ENCODE measurements at places on chromosomes 16 and 17.

- no peak for DNase-seq
Observed at GRCh38 chr17:46782250-46782953, 36.1 kb downstream of the WNT3 start.

GRCh38 chr16:11372829-11373306 lies 27.6 kb downstream of the RMI2 start:
- DNase-seq = no peak

DNA sequence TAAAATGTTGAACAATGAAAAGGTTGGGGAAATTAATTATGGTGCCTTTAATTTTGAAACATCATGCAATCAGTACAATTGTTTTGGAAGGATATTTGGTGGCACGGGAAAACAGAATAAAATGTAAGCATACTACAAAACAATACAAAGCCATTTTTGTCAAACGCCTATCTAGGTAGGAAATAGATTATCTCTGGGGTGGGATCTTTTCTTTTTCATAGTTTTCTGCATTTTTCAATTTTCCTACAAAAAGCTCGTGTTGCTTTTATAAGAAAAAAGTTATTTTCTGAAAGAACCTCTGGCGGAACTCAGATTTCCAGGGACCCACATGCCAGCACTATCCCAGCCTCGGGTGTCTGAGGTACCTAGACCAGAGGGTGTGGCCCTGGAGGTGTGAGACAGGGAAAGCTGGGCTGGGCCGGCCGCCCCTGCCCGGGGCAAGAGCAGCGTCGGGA lies 961 bp upstream of the MAP3K3 start:
- no peak for DNase-seq

DNA sequence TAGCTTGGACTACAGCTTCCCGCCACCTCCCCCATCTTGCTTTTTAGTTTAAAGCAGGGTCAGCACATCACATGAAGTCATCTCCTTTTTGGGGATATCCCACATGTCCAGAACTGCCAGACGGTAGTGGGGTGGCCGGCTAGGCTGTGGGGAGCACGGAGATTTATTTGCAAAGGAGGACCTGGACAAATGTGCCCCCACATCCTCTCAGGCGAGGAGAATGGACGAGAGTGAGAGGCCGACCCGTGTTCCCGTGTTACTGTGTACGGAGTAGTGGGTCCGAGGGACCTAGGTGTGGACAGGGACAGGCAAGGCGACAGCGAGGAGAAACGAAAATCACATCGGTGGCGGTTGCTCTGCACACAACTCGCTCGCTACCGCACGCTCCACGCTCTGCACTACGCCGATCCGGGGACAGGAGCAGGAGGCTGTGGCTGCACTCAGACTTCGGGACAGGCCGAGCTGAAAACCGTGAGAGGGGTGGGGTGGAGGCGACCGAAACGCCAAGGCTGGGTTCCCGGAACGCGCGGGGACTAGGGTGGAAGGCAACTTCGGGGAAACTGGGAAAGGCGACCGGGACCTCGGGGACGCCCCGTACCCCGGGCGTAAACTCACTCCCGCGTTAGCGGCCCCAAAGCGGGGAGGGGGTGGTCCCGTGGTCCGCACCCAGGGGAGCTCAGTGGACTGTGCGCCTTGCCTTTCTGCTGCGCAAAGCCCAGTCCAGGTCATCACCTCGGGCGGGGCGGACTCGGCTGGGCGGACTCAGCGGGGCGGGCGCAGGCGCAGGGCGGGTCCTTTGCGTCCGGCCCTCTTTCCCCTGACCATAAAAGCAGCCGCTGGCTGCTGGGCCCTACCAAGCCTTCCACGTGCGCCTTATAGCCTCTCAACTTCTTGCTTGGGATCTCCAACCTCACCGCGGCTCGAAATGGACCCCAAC lies at the start of gene MT1A:
MT1A (plus strand) TSS at position 853 of the 937 bp plus-strand sequence; CDS start at position 926, 73 bp downstream.
- no peak for DNase-seq

GRCh38 chr17:78041386-78042179 lies 83.1 kb downstream of the TNRC6C start:
- DNase-seq = no peak

- no peak for DNase-seq
Observed at GRCh38 chr17:2191227-2191626, 112.4 kb downstream of the SMG6 start.

- DNase-seq = no peak
Observed at GRCh38 chr17:8015236-8015956, 13.0 kb downstream of the GUCY2D start.

DNA sequence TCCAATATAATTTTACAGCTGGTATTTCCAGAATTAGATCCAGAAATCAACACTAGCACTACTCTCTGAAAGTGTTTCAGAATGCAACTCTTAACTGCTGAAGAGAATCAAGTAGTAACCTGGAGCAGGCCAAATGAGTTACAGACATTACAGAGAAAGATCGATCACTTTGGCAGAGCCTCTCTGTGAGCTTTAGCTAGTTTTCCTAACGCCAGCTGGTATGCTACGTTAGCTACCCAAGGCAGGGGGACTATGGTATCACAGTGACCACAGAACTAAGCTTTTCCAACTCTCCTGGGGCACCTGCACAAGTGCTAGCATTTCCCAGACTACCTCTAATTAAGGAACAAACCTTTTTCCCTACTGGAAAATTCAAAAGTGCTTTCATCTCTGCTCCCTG lies 30.4 kb downstream of the TRAF4 start:
- DNase-seq = no peak

DNA sequence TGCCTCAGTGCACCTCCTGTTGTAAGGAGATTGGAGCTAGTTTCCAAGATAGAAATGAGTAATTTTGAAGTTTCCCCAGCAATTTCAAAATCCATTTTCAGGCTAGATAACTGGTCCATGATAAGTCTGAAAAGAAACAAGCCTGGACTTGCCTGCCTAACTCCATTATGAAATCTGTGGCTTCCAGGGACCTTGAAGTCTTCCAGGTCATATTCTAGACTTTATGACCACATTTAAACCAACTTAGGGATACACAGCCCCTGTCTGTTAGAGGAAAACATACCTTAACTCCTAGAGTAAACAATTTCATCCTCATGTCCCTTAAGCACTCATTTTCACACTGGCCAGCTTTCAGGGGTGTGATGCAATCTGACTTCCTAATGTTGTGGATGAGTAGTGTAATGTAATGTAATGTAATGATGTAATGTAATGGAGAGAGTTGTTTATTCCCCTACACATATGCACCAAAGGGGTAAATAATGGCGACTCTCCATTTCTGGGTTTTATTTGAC lies 96.7 kb upstream of the FAM20A start:
- no peak for DNase-seq

GRCh38 chr17:2844416-2844815 lies 48.2 kb downstream of the RAP1GAP2 start:
- DNase-seq = no peak

- no peak for DNase-seq
Observed at GRCh38 chr16:89322321-89323119, 105.0 kb downstream of the ZNF778 start.

DNA sequence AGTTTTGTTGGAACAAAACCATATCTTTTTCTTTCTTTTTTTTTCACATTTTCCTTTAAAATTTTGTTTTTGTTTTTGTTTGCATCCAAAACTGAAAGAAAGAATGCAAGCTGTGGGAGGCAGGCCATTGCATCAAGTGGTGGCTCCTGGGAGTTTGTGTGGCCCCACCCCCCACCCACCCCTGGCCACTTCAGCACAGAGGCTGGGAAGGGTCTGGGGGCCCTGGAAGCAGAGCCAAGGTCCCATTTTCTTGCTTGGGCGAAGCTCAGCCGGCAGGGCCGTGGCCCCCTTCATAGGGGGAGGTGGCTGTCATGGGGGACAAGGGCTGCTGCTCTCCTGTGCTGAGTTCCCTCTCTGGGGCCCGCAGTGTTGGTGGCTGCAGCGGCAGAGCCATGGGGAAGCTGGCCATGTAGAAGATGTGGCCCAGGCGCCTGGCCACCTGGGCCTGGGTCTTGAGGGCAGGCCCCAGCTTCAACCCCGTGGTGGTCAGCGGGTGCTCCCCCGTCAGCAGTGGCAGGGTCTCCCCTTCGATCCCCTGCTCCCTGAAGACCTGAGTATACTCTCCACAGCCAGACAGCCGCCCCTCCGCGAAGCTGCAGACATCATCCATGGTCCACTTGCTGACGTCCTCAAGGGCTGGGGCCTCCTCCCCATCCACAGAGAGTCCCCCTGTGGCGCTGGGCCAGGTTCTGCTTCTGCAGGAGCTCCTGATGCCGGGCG lies 19.8 kb downstream of the PAFAH1B1 start:
- DNase-seq = no peak

GRCh38 chr17:4317610-4318009 lies 48.9 kb downstream of the UBE2G1 start:
- DNase-seq = no peak

- DNase-seq = no peak
Observed at GRCh38 chr16:89034971-89035668, 58.1 kb upstream of the CBFA2T3 start.

- DNase-seq = no peak
Observed at GRCh38 chr17:21815352-21816063, 123.2 kb downstream of the KCNJ18 start.

DNA sequence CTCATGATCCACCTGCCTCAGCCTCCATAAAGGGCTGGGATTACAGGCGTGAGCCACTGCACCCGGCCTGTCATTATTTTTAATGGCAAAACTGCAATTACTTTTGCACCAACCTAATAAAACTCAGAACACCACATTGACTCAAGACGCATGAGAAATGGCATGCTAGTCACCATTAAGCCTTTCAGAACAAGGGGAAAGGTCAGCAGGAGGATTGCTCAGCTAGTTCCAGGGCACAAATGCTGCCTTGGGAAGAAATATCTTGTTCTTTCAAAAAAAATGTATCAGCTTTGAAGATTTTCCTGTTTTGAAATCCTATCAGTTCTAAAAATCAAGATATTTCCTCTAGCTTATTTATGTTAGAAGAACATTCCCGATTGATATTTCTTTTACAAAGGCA lies 32.4 kb upstream of the CDYL2 start:
- DNase-seq = no peak

GRCh38 chr17:42780851-42781638 lies 635 bp downstream of the WNK4 start:
- no peak for DNase-seq

- DNase-seq = no peak
Observed at GRCh38 chr17:42675348-42675964, 1.3 kb downstream of the PLEKHH3 start.

DNA sequence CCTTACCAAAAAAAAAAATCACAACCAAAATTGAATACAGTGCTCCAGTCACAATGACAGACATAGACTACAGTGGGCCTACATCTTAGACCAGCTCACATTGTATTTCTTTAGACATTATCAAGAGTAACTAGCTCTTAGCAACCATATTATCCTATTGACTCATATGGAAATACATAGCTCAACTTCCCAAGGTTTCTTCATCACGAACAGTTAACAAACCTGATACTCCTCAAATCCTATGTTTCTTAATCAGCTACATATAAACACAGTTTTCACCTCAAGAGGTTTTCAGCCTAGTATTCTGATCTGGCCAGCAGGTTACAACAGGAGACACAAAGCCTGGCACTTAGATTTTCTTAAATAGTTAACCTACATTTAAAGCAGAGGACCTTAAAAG lies 29.7 kb downstream of the CMC2 start:
- no peak for DNase-seq

GRCh38 chr17:82351713-82352488 lies 7.1 kb upstream of the TEX19 start:
- DNase-seq = peak; percentile 83

DNA sequence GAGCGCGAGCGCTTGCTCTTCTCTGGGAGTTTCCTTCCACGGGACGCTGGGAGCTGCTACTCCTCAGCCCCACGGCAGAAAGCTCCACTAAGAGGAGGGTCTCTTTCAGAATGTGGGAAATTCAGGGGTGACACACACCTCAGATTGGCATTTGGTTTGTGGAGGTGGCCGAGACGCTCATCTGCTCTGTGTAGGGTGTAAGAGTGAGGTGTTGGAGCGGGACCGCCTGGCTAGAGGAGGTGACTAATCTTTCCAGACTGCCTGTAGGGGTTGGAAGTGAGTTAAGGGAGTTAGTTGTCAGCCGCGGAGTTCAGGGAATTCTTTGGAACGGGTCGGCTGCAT lies 735 bp downstream of the PSMD11 start:
- DNase-seq = no peak

- no peak for DNase-seq
Observed at GRCh38 chr17:4950075-4950745, 709 bp upstream of the ENO3 start.

DNA sequence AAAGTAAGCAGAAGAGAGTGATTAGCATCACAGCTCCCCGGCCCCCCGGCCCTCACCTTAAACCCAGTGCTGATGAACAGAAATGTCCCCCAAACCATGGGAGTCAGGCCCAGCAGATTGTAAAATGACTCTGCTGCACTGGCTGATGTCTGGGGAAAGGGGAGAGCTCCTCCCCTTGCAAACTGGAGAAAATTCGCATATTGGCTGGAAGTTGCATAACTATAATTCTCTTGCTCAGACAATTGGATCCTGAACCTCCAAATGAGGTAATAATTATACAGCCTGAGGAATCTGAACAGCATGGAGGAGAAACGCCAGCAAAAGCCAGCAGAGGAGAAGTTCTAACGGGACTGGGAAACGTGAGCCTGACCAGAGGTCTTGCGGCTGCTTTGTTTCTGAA lies 109.7 kb downstream of the C16orf95 start:
- DNase-seq = no peak

- DNase-seq = peak; percentile 68
Observed at GRCh38 chr16:3938843-3939624, 58.5 kb upstream of the CREBBP start.

GRCh38 chr16:49835161-49835777 lies 20.6 kb downstream of the ZNF423 start:
- DNase-seq = no peak
